SHP77 treated with DMSO at 0.1 percent for 48 hours (cell line): ENCODE measurements at places on chromosomes 16 and 17.

GRCh38 chr16:56363781-56364565 is 61.4 kb downstream of the AMFR start:
- DNase-seq = no peak

DNA sequence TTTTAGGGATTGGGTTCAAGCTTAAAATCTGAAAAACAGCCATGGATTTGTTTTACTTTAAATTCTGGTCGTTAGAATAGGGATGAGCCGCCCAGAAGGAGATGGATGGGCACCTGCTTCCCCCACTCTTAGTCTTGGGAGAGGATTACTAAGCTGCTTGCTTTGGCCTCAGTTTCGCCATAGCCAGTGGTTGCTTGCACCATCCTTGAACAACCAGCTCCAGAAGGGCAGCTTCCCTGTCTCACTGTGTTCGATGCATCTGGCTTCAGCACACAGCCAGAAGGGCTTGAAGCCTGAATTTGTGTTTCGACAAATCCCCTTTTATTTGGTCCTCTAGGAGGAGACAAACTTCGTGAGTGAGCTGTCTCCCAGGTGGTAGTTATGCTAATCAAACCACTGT is 7.1 kb downstream of the CYB5D2 start:
- DNase-seq = no peak

- no peak for DNase-seq
Observed at GRCh38 chr16:5026664-5027063, 7.1 kb downstream of the NAGPA start.

GRCh38 chr17:7634384-7634783 is 4.4 kb downstream of the SHBG start:
- peak; percentile 37 for DNase-seq

GRCh38 chr17:34609210-34609609 is 29.8 kb downstream of the TMEM132E start:
- DNase-seq = no peak

GRCh38 chr17:58316260-58316960 is 12.2 kb downstream of the TSPOAP1 start:
- no peak for DNase-seq

GRCh38 chr17:36617773-36618172 is 16.4 kb downstream of the MRM1 start:
- DNase-seq = no peak

DNA sequence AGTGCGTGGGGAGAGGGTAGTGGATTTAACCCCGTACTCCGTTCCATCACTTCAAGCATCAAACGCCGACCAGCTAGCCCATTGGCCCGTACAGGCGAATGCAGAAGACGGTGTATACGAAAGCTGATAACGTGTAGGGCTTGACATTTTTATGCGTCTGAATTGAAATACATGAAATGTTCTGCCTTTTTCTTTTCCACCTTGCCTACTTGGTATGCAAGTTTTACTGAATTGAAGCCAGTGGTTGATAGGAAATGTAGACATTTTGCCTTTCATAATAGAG is 834 bp upstream of the STAT3 start:
- DNase-seq = no peak

- DNase-seq = no peak
Observed at GRCh38 chr16:71622088-71622487, 3.9 kb upstream of the MARVELD3 start.

DNA sequence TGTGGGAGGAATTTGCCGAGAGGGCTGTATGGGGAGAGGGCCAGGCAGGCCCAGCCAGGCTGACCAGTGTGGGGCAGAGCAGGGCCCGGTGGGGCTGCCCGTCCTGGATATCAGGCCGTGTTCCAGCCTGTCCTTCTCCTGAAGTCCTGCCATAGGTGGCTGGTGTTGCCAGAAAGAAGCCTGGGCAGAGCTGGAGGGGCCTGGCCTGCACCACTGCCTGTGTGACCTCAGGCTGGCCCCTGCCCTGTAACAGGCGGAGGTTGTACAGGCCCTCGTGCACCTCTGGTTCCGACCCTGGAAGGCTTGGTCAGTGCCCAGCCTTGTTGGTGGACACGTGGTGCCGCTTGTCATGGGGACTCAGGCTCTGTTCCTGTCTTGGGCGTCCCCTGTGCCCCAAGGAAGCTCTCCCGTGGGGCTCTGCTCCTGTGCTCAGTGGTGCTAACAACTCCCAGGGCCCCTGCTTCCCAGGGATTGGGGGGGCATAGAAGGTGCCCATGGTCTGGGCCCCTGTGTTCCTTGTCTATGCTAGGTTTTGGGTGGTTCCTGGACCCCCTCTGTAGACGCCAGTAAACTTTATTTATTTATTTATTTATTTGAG is 33.3 kb downstream of the ADCY7 start:
- DNase-seq = no peak

GRCh38 chr17:9322326-9322725 is 253.3 kb downstream of the STX8 start:
- DNase-seq = no peak

DNA sequence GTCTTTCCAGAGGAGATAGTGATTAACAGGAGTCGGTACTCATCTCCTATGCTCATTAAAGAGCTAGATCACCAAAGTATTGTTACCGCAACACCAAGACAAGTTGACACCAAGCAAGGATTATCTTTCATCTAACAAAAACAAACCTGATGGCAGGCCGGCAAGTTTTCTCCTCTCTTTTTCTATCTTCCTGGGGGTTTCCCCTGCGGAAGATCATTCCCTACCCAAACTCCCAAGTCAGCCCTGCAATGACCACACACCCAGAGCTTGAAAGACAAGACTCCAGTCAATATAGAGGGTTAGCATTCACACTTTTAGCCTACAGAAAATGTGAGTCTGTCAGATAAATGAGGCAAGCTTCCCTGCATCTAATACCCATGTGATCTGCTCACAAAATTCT is 312.1 kb downstream of the SOX9 start:
- DNase-seq = no peak

GRCh38 chr16:79054211-79054984 is 546.1 kb downstream of the MAF start:
- DNase-seq = no peak

DNA sequence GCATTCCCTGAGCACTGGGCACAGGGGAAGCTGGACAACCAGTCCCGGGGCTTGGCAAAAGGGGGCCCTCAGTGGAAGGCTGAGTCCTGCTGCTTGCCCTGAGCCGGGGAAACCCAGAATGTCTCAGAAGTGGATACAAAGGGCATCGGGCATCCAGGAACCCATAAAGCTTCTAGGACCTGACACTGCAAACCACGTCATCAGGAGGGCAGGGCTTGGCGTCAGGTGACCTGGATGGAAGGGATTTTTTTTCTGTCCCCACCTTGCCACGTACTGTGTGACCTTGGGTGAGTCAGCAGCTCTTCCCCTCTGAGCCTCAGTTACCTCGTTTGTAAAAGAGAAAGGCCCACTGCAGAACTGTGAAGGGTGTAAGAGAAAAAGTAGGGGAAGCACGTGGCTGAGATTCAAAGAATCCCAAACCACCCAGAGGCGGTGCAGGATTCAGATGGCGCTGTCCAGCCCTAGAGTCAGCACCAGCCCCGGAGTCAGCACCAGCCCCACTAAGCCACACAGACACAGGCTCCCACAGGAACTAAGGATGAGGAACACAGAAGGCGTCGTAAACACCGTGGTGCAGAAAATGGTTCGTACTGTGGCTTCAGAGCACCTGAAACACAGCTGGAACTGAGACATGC is 53.7 kb downstream of the C16orf95 start:
- DNase-seq = no peak

- no peak for DNase-seq
Observed at GRCh38 chr17:71080937-71081336, 911.6 kb downstream of the KCNJ2 start.

DNA sequence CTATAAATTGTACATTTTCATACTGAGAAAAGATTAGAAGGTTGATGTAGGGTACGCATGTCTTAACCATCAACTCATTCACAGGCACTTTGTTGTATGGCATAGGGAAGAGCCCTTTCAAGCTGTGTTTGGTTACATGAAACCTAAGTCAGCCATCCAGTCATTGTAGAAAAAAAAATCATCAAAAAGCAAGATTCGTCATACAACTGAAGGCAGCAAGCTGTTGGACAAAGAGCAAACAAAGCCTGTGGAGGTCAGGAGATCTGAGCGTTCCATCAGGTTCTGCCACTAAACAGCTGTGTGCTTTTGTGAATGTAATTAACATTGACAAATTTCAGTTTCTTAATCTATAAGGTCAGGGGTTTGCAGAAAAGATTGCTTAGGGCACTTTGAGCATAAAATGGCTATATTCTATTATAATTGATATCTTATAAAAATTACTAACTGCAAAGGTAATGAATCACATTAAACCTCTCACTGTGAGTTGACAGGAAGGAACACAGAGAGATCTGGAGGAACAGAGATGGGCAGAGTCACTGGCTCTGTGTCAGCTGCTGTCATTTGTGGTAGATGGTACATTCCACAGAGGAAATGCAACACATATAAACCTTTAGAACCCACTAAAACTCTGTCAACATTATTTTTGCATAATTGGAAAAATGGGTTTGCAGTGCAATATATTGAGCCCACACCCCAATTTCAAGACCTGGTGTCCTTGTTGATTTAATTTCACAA is 66.3 kb upstream of the MYOCD start:
- no peak for DNase-seq
